ENCODE measurements at places on chromosomes 4 and X.
A peak's percentile ranks its signal among the peaks of the same experiment; 100 is the strongest.

DNA sequence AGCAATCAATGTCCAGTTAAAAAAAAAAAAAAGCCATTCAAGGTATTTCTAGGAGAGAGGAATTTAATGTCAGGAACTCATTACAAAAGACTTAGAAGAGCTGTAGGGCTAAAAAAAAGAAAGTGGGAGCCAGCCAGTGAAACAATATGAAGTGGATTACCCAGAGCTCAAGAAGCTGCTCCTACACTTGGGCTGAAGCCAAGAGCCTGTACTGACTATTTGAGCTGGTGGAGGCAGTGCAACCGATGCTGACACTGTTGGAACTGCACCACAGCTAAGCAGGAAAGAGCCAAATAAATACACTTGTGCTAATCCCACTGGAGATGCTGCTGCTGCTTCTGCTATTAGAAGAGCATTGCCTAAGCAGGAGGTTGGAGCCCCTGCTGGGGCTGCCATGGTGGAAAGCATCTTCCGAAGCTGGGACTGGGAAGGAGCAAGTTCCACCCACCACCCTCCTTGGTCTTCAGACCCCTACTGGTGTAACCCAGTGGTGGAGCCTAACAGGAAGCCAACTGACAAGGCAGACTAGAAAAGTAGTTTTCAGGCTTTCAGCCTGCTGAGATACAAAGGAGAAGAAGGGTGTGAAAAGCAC is 65.4 kb downstream of the CXXC4 start:
- DNase-seq, result no peak

GRCh38 chrX:24619647-24620046 is 27.5 kb downstream of the PCYT1B start:
- no peak for DNase-seq

- no peak for DNase-seq
Observed at GRCh38 chrX:51361251-51361650, 28.6 kb downstream of the NUDT10 start.

GRCh38 chr4:152309418-152309817 is 226.5 kb downstream of the FBXW7 start:
- no peak for DNase-seq

DNA sequence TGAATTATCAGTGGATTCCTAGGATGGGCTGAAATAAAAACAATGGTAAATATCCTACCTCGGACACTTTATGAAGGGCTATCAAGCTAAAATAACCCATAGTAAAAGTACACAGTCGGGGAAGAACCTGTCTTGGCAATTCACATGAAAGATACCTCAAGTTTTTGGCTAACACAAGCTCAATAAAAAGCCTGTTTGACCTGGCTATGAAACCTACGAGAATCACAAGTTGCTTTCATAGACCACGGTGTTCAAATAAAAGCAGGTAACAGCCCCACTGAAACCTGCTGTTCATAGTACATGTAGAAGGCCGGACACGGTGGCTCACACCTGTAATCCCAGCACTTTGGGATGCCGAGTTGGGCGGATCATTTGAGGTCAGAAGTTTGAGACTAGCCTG is 12.3 kb downstream of the RLIM start:
- no peak for DNase-seq

DNA sequence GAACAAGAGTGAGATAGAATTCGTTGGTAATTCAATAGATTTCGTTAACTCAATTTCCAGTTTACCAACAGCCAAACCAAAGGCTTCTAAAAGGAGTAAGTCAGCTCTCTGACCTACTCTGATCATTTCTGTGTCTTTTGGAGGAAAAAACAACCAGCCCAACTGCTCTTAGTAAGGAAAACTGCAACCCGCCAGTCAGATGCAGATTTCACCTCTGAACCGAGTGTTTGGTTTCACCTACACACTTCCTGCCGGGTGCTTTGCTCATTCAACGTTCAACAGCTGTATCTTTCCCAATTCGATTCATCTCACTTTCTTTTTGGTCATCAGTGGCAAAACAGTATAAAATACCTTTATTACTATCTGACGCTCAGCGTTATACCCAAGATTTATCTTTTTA is 24.5 kb downstream of the TMSB4X start:
- DNase-seq, result peak; percentile 42

GRCh38 chr4:28654618-28655017 is 1794.0 kb downstream of the STIM2 start:
- DNase-seq, result no peak

DNA sequence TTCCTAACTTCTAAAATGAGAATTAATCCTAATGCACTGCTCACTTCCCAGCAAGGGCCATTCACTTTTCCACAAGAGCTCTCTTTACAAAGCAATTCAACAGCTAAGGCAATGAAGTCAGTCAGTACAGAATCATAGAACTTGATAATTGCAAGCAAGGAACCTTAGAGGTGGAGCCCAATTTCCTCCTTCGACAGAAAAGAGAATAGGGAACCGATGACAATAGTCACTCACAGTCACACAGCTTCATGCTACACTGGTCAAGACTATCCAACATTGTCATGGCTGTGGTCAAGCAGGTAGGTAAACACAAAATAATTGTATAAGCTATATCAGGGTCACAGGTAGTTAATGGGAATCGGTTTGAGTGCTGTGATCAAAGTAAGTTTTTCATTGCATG is 90.0 kb downstream of the ELOVL6 start:
- DNase-seq, result no peak

DNA sequence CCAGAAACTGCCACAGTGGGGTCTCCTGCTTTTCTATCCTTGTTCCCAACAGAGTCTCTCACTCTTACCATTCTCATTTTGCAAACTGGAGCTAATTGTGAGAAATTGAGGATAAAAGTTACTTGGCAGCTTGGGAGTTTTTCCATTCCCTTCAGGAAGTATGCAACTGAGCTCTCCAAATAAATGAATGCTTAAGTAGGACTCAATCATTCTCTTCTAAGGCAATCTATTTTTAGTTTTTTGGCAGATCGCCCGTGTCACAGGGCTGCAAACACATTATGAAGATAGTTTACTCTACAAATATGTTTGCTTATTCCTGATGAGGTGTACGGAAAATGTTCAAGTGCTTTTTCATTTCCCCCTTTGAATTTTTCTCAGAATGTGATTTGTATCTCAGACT is 5.3 kb downstream of the ASB11 start:
- DNase-seq, result no peak

GRCh38 chr4:5133201-5133600 is 81.9 kb downstream of the STK32B start:
- DNase-seq, result no peak

DNA sequence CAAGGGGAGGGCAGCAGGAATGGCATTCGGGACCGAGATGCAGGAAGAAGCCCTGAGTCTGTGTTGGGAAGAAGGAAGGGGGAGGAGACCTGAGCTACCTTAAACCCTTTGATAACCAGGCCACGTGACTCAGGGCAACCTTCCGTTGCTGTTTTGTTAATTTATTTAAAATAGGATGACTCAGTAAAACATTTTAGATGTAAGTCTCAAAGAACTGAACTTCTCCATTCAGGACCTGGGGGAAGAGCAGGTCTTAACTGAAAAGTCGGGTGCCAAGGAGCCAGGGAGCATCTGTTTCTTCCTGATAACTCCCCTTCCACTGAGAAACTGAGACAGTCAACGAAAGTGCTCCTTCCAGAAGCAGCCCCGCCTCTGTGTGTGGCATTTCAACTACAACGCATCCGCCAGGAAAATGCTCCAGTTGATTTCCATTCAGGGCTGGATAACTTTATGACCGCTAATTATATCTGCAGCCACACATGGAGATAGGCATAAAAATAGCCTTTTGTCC is 88.0 kb downstream of the IRF2 start:
- no peak for DNase-seq

DNA sequence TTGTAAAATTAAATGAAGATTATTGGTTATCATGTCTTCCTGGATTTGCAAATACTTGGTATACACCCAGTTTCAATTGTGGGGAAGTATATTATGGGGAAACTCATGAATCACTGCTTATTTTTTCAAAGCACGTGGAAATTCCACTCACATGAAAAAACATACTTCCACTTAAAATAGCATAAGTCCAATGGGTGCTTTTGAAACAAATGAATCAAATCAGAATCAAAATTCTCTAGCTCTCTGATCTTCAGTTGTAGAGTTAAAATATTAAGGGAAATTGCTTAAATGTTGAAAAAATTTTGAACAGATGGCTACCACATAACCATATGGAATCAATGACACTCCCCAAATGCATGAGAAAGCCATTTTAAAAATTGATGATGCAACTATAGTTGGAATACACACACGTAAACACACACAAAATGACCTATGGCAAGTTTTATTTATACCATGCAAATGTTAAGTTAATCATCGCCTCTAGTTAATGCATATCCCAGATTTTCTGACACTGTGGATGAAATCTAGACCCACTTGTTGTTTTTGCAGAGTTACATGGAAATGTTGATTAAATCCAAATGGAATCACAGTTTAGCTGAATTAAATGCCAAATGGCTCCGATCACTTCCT is 93.2 kb downstream of the ARSF start:
- DNase-seq, result no peak

DNA sequence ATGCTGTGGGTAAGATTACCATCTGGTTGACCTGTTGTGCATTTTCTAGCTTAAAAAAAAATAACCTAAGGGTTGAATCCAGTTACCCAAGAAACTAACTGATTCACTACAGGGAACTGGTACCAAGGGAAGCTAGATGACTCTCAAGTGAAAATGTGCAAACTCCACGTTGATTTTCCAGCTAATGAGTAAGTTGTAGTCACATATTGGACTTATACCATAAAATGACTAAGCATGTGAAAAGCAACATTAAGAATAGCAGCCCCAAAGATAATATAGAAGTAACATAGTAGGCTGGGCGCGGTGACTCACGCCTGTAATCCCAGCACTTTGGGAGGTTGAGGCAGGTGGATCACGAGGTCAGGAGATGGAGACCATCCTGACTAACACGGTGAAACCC is 270.9 kb downstream of the SPRY1 start:
- DNase-seq, result no peak

GRCh38 chrX:41031256-41031967 is 53.8 kb upstream of the USP9X start:
- no peak for DNase-seq

- DNase-seq, result no peak
Observed at GRCh38 chrX:133171962-133172708, 46.0 kb downstream of the TFDP3 start.

DNA sequence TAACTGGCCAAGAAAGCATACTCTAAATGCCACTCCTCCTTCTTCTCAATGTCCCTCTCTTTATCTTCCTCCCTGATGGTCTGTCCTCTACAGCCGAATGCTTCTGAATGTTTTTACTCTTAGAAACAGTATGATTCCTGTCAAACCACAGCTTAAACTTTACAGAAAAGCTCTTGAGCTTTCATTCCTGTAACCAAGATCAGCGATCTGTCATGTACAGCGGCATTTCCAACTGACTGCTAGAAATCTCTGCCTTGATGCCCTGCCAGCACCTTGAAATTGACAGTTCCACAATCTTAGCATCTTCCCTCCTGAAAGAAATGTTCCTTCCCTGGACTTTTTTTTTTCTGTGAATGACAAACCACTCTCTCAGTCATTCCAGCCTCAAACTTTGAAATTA is 11.5 kb upstream of the GATB start:
- DNase-seq, result no peak

DNA sequence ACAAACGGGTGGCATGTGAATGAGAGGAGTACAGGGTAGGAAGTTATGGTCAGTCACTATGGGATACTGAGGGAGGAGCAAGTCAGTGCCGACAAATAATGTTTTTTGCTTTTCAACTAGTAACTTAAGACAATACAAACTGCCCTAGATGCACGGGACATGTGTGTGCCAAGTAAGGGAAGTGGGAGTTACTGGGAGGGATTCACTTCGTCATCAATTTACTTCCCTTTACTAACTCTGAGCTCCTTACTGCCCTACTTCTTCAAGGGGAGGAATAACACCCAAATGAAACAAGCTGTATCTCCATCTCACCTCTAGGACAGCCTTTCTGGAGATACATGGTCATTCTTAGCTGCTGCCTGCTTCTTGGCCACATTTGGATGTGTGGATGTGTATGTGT is 97.7 kb downstream of the DGKK start:
- no peak for DNase-seq

DNA sequence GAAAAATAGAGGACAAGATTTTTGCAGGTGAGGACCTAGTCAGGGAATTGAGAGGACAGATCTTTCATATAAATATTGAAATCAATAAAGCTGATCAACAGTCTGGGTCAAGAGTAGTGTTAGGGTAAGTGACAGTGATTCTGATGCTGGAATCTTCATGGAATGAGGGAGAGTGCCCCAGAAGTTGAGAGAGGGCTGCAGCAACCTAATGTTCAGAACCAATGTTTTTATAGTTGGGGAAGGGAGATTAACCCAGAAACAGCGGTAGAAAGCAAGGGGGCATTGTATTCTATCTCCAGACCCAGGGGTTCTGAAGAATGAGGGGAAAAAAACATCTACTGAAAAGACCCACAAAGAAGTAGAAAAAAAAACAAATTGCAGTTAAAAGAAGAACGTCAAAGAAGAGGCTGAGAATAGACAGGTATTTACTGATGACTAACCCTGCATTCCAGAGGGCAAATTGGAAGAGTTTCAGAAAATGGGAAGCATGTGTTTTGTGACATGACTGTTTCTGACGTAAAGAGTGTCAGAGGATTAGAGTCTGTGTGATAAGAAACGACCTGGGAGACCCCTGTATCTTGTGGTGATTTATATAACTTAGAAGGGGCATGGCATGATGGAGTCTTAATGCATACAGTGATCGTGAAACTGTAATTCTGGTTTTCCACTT is 819.6 kb upstream of the EPHA5 start:
- DNase-seq, result no peak

DNA sequence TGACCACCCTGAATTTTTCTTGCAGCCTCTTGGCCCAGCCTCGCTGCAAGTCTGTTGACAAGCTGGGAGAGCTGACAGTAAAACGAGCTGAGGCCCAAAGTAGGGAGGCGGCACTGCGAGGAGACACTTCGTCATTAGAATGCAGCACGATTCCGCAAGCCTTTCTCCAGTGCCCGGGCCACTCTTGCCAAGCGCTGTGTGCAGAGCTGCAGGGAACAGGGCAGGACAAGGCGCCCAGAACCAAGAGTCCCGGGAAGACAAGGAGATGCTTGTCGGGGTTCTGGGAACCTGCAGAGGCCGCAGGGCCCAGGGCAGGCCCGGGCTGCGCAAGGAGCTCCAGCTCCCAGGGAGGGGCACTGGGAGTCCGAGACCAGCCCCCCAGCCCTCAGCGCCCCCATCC is 187.1 kb downstream of the BCOR start:
- no peak for DNase-seq

GRCh38 chr4:70505151-70505748 is 13.1 kb upstream of the AMTN start:
- peak; percentile 27 for DNase-seq

DNA sequence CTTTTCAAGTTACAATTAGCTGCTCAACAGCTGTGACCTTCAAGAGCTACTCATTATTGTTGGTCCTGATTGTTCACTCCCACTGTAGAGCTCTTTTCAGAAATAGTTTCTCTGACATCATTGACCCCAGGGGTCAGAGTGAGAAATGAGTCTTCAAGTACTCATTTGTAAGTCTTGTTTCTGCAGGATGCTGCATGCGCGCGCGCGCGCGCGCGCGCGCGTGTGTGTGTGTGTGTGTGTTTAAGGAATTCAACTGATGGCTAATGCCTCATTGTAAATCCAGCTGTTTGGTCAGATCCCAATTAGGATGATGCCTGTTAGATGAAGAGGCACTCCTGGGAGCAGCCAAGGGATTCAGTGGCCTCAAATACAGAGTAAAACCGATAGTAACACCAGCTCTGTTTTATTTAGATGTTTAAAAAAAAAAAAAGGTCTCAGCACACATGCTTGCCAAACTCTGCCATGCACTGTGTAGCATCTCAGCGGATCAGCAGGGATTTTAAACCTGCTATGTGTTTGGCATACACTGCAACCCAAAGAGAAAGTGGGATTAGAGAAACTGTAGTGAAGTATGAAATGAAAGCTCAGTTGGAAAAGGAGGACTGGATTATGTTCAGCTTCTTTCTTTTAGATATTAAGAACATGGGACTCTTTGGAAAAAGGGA is 332.3 kb downstream of the ADGRL3 start:
- no peak for DNase-seq

Measured in CD4-positive, alpha-beta T cell treated with Interleukin-1 beta for 1 hour (primary cell).